ENCODE measurements at places on chromosomes 16 and 17.

DNA sequence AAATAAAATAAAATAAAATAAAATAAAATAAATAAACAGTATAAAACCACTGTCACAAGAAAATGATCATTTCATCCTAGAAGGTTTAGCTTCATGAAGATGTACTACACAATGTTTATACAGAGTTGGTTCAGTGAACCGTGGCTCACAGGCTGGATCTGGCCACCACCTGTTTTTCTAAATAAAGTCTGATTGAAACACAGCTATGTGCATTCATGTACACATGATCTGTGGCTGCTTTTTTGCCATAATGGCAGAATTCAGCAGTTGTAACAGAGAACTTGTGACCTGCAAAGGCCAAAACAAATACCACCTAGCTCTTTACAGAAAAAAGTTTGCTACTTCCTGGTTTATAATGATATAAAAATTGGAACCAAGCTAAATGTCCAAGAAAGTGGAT, 12.6 kb upstream of the RPRML start:
- DNase-seq, result no peak

DNA sequence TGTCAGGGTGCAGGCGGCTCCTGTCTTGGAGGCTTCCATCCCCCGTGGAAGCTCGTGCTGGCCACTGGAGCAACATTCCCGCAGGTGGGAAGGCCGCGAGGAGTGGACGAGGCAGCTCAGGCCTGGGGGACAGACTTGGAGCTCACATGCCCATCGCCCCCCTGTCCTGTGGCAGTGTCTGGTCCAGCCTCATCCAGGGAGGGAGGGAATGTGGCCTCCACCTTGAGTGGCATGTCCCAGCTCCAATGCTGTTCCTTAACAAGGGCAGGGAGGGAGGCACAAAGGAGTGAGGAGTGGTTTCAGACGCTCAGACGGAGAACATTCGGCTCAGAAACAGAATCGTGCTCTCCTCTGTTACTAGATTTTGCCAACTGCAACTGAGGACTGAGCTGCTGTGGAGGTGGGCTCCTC, 159.4 kb upstream of the CHMP6 start:
- DNase-seq, result no peak

GRCh38 chr17:17252149-17252661, 15.2 kb upstream of the FLCN start:
- DNase-seq, result no peak

GRCh38 chr17:79545251-79546005, 65.4 kb downstream of the RBFOX3 start:
- no peak for DNase-seq

DNA sequence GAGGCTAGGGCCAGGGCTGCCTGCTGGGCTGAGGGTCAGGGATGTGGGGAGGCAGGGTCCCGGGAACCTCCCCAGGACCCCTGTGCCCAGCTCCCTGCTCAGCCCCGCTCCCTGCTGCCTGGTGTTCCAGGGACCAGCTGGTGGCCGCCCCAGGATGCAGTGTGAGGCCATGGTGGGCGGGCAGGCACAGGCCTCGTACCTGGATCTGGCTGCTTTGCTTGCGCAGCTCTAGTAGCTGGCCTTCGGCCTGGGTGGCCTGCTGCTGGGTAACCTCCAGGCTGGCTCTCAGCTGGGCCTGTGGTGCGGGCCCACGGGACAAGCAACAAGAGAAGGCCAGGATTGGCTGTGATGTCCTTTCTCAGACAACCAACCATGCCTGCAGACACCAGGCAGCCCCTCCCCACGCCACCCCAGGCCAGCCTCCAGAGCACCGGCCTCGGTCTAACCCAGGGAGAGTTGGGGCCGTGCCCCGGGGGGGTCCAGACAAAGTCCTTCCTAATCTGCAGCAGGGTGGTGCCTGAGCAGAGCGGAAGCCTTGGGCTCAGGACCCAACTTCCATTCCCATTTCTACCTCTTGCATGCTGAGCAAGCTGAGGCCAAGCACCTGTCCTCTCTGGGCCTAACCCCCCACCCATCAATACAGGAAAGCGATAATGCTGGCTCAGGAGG, 4.1 kb downstream of the TRIM65 start:
- no peak for DNase-seq

DNA sequence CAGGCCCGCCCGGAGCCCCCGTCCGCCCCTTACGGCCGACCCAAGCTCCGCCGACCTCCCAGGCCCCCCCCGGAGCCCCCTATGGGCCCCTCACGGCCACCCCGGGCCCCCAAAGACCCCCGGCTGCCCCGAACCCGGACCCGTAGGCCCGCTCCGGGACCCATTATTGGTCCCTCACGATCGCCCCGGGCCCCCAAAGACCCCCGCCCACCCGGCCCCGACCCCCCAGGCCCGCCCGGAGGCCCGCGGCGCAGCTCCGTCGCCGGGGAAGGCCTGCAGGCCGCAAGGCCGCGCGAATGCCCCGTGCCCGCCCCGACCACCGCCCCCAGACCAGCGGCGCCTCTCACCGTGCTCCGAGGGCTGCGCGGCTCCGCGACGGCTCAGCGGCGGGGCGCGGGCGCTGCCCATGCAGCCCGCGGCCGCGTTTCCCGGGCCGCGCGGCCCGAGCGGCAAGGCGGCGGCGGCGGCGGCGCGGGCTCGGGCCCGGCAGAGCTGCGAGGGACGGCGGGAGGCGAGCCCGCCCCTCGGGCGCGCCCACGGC, 393 bp downstream of the ANKRD11 start:
- DNase-seq, result no peak
